ENCODE measurements at places on chromosomes 1 and 21. TPM values are rescaled to one million over a fixed set of nuclear protein-coding genes. Genes with fewer than 3 reads are reported as not detected.

DNA sequence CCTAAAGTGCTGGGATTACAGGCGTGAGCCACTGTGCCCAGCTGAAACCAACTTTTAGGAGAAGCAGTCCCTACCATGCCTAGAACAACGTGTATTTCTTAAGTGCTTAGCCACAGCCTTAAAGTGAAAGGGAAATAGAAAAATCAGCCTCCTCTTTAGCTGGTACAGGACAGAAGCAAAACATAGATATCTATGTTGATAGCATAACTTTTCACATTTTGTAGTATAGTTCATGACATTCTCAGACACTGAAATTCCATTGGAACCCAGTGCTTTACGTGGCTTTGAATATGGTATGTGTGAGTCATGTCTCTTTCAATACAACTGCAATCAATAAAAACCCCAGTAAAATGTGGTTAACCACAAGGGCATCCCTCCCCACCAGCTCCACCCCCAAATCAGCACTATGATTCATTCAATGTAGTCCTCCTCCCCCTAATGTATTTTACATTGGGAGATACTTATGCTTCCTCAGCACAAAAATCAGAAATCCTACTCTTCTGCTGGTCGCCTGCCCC, 32.1 kb downstream of the TGFB2 start:
- peak; percentile 91 for DNase-seq

- DNase-seq, result no peak
Observed at GRCh38 chr1:18725231-18725895, 94.7 kb downstream of the PAX7 start.

- no peak for DNase-seq
Observed at GRCh38 chr1:191134796-191135195, 657.1 kb upstream of the BRINP3 start.

GRCh38 chr1:119981496-119981895, 85.2 kb upstream of the ADAM30 start:
- DNase-seq, result no peak

DNA sequence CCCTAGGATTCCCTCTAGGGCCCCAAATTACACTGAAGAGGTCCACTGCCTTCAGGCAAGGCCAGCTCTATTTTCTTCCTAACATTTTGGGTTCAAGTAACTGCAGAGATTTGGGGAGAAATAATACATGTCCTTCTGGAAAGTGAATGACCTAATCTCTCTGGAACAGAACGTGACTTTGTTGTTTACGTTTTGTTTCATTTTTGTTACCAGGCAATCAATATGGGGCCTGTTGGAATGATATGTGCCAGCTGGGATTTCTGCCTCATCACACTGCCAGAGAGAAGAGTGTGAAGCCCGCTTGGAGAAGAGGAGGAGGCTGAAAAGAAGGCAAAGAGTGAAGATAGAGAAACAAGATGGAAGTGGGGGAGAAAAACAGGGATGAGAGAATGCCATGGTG, 116.7 kb downstream of the FASLG start:
- DNase-seq, result no peak

- no peak for DNase-seq
Observed at GRCh38 chr1:22914633-22915217, 57.9 kb downstream of the LACTBL1 start.

DNA sequence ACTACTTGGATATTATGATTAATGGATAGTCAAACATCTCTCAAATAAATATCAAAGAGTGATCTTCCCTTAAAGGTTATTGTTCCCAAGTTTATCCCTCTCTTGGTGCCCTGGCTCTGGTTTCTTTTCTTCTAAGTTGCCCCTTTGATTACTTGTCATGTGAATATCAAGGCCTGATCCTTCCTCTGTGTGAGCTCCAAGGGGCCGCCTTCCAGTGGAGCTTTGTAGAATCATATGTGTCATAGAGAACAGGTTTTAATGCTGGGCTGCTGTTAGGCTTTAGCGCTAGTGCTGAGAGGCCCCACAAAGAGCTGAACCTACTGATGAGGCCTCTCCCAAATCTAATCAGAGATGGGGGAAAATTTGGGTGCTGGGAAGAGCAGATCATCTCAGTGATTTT, 25.5 kb downstream of the UCK2 start:
- DNase-seq, result no peak

DNA sequence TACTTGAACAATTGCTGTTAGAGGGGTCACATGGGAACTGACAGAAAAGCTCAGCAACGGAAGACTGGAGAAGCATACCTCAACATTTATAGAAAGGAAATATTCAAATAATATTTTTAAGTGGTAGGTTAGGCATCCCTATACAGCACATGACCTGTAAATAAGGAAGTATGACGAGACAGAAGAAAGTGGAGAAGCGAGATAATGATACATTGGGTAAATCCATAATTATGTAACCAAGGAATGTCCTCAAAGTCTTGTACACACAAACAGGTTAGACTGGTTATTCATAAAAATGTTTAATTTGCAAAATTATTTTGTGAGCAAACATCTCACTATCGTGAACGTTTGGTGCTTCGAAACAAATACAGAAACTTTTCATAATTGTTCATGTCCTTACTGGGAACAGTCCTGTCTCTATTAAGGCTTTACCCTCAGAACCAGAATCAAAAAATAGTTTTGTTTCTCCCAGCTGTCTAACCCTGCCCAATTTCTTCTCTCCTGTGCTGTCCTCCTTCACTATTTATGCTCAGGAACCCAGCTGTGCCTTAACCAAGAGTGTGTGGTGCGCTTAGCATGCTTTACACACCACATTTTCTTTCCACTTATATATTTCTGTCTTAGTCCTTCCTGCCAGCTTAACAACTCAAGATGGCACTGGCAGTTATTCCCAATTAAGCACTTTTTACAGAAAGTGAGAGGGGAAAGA, 10.2 kb downstream of the KMO start:
- DNase-seq, result no peak

DNA sequence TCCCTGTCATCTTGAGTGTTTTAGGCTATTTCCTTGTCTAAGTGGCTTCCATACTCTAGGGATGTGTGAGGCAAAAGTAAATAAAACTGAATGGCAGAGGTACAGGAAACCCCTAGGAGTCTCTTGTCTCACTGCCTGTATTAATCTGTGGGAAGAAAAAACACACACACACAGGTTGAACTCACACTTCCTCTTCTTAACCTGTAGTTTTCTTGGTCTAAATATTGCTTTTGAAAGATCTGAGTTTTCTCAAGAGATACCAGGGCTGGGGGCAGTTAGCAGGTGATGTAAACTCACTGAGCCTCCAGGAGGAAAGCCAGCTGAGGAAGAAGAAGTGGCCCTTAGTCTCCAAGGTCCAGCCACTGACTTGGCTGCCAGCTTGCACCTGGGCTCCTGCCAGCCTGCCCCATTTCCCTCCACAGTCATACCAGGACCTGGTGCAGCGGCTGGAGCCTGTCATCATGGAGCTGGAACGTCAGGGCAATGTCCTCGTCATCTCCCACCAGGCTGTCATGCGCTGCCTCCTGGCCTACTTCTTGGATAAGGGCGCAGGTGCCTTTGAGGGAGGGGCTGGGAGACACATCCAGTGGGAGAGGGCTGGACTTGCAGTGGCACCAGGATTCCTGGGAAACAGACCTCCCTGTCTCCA, 16.9 kb downstream of the PFKFB2 start:
- no peak for DNase-seq

DNA sequence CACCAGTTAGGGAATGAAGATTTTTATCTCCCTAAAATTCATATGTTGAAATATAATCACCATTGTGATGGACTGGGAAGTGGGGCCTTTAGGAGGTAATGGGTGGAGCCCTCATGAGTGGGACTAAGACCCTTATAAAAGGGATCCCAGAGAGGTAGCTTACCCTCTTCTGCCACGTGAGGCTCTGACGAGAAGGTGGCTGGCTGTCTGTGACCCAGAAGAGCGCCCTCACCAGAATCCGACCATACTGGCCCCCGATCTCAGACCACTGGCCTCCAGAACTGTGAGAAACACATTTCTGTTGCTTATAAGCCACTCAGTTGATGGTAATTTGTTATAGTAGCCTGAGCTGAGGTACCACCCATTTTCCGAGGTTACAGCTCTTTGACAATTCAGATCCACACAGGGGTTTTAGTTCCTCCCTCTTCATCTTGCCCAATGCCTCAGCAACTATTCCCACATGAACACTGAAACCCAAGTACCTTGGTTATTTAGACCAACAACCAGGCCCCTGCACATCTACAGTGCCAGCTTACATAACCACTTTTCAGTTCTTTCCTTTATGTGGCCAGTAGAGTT, 27.6 kb upstream of the HUNK start:
- DNase-seq, result no peak

- DNase-seq, result no peak
Observed at GRCh38 chr1:81452693-81453366, 347.9 kb upstream of the ADGRL2 start.

DNA sequence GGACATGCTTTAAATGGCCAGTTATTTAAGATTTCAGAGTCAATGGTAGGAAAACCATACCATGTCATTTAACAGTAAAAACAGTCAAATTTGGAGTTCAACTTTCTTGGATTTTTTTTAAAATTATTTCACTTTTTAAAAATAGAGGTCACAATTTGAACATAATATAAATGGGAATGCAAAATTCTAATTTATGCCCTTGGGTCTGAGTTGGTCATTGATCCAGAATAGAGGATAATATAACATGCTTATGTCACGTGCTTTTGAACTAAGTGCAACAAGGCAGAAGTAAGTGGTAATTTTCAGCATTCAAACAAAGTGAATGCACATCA, 113.1 kb upstream of the SLC35F3 start:
- no peak for DNase-seq

DNA sequence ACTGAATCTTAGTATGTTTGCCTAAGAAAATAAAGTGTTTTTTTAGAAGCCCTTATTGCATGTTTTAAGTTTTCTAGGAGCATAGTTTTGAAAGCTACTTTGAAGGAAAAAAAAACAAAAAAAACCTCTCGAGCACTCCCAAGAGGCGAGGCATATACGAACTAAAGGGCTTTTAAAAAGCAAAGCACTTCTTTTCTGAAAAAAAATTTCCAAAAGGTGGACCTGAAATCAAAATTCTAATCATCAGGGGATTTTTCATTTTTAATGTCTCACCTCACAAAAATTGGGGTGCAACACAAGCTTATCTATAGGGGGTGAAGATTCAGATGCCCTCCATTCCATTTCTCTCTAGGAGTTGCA, 594 bp downstream of the GLMN start:
- no peak for DNase-seq

DNA sequence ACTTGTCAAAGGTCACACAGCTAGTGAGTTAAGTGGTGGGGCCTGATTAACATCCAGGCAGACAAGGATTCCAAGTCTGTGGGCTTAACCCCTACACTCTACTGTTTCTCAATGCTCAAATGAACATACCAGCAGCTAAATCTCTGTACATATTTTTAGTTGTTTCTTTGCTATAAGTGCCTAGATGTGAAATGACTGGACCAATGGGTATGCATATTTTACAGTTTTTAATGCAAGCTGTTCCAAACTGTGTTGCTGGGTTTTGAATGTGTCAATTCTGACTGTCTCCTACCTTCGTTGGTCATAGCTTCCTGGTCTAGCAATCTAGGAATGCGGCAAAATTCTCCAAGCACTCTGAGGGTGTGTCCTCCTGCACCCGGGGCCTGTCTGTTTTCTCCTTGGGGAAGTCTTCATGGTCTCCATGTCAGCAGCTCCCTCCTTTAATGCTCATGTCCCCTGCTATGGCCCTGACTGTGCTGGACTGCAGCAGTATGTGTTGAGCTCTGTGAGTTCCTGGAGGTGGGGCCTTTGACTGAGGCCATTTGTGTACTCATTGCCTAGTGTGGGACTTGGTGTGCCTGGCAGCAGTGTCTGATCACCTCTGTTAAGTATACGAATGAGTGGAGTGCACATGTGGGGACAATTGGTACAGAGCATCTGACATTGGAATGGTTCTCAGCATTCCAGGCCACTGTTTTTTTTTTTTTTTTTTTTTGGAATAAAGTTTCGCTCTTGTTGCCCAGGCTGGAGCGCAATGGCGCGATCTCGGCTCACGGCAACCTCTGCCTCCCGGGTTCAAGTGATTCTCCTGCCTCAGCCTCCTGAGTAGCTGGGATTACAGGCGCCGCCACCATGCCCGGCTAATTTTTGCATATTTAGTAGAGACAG, 72.9 kb upstream of the SLC2A1 start:
- DNase-seq, result no peak

DNA sequence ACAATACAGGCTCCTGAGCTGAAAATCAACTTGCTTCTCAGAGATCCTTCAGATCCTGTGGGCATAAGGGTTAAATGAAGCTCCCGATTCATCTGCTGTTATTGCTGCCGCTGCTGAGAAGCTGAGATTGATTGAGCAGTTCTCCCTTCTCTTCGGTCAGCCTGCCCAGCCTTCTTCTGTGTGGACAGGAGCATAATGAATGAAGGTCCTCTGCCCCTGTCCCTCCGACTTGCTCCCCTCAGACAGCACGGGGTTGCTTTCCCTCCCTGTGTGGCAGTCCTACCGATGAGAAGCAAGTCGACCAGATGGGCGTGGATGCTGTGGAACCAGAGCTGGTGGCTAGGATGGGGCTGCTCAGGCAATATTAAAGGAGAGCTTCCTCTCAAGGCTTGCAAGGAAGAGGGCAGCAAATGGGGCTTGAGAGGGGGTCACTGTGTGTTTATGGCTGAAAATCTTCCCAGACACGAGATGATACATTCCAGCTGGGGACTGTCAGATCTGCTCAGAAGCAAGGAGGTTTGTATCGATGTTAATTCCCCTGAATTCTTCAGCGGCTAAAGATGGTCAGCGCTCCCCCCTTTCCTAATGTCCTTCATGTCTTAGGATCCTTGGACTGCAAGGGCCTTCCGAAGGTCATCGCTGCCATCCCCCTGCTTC, 63.9 kb upstream of the GOLT1A start:
- no peak for DNase-seq

- DNase-seq, result no peak
Observed at GRCh38 chr1:54404939-54405897, 976 bp downstream of the SSBP3 start.

The LCE2B gene
- not detected for total RNA-seq

The SERINC2 gene
- 14.0 TPM for total RNA-seq

The TDRD5 gene
- total RNA-seq, result 2.4 TPM

The SPRR4 gene
- not detected for total RNA-seq

The SPATA46 gene
- not detected for total RNA-seq

The REG4 gene
- not detected for total RNA-seq

The ASPM gene
- 26.9 TPM for total RNA-seq

The LDLRAD1 gene
- total RNA-seq, result not detected

The SMCP gene
- not detected for total RNA-seq

Data from Panc1 (cell line).